ENCODE measurements at places on chromosomes 1 and 21.
A peak's percentile ranks its signal among the peaks of the same experiment; 100 is the strongest.

DNA sequence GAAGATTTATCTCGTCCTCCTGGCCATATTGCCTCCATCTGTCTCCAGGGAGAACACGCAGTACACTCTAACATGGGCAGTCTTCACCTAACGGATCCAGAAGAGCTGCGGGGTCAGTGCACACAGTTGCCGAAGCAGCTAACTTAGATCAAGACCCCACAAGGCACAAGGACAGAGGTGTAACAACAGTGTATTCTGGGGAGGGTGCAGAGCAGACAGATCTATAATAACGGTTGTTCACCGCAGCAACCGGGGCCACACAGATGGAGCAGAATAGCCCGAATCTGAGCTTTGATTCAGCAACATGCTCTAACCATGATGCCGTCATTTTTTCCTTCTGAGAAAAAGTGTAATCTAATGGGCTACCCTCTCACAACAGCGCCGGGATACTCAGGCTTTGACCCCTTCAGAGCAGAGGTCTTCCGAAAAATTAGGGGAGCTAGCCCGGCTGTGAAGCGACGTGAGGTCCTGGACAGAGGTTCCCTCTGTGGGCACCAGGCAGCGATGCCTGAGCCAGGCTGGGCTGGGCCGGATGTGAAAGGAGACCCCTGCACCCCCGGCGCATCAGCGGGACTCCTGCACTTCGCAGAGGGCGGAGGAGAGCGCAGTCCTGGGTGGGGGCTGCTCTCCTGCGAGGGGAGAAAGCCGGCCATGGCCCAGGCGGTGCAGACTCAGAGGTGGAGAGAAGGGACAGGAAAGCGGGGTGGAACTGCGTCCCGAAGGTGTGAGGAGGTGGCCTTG, 57.5 kb downstream of the BCL9 start:
- DNase-seq = peak; percentile 9

DNA sequence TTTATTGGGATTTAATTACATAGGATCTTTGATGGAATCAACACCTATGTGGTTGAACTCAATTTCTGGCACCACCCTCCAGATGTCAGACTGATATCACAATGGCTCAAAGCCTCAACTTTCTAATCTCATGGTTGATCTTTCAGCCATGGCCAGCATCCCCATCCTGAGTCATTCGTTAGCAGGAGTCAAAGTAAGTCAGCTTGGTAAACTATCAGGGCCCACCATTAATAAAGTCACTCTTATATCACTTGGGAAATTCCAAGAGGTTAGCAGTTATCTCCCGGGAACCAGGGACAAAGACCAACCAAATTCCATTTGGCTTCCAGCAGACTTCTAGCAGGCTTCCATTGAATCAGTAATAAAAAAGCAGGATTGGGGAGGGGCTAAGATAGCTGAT, 50.7 kb upstream of the TNFSF4 start:
- DNase-seq = no peak

DNA sequence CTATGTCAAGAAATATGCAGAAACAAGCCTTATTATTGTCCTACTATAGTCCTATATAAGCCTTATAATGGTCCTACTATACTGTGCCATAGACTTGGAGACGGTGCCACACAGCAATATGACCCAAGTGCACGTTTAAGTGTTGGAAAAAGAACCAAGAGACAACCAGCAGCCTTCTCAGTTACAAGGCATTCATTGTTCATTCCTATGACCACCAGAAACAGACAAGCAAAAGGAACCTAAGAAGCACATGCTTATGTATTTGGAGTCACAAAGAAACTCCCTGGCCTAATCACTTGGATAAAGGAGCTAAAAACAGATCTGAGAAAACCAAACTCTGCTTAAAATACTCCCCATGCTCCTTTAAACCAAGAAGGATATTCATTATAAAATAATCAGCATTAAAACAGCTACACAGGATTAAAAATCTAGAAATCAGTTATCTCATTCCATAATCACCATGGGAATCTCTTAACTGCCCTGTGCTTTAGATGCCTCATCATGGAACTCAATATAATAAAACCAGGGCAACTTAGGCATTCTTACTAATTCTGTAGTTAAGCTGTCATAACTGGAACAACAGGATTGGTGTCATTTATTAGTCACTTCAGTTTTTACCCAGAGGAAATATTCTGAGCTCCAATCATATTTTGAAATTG, 7.0 kb downstream of the COLGALT2 start:
- DNase-seq = no peak

- peak; percentile 45 for DNase-seq
Measured at GRCh38 chr1:223776075-223776814, 63.9 kb downstream of the CAPN2 start.

DNA sequence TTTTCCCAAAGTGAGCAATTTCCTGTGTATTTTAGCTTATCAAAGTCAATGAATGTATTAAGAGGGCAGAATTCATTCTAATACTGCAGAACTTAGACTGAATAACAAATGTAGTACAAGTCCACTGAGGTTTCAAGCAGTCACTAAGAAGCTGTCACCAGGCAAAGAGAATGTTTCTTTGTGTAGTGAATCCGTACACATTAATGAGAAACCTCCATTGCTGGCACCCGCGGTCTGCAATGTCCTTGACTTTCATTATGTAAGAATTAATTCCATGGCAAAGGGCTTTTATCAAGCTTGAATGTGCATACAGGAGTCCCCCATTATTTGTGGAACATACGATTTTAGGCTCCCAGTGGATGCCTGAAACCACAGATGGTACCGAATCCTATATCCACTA, 719.5 kb upstream of the TMPRSS15 start:
- DNase-seq = no peak

DNA sequence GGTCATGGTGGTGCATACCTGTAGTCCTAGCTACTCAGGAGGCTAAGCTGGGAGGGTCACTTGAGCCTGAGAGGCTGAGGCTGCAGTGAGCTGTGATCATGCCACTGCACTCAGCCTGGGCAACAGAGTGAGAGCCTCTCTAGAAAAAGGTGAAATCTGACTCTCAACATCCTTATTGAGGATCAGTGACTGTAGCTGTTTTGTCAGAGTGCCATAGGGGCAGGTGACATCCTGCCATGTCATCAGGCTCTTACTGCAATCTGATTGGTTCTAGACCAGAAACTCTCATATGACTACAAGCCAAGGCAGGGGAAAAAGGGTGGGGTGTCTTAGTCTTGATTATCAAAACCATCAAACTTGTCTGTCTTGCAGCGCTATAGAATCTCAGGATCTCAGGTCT, 62.8 kb upstream of the NGF start:
- no peak for DNase-seq

Measured in hepatic stellate cell (primary cell).